ENCODE measurements at places on chromosomes 5 and 9.

- DNase-seq: no peak
Measured at GRCh38 chr5:55851675-55851979, 470 bp downstream of the IL31RA start.

DNA sequence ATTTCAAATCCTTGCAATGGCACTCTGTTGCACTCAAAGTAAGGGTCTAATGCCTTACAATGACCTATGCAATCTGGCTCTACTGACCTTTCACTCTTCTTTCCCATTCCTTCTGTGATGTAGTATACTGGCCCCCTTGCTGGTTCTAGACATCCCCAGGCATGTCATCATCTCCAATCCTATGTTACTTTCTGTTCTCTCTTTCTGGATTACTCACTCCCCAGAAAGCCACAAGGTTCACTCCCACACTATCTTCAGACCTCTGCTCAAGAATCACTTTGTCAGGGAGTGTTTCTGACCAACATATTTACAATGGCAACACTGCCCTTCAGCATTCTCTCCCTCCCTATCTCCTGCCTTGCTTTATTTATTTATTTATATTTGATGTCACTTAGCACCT lies 802.2 kb upstream of the WWC1 start:
- no peak for DNase-seq

- peak; percentile 92 for DNase-seq
Measured at GRCh38 chr9:35907711-35908503, 1.4 kb upstream of the SPAAR start.

GRCh38 chr9:76876098-76876497 lies 29.8 kb downstream of the PRUNE2 start:
- peak; percentile 71 for DNase-seq

GRCh38 chr5:103891151-103891550 lies 328.6 kb upstream of the NUDT12 start:
- no peak for DNase-seq

DNA sequence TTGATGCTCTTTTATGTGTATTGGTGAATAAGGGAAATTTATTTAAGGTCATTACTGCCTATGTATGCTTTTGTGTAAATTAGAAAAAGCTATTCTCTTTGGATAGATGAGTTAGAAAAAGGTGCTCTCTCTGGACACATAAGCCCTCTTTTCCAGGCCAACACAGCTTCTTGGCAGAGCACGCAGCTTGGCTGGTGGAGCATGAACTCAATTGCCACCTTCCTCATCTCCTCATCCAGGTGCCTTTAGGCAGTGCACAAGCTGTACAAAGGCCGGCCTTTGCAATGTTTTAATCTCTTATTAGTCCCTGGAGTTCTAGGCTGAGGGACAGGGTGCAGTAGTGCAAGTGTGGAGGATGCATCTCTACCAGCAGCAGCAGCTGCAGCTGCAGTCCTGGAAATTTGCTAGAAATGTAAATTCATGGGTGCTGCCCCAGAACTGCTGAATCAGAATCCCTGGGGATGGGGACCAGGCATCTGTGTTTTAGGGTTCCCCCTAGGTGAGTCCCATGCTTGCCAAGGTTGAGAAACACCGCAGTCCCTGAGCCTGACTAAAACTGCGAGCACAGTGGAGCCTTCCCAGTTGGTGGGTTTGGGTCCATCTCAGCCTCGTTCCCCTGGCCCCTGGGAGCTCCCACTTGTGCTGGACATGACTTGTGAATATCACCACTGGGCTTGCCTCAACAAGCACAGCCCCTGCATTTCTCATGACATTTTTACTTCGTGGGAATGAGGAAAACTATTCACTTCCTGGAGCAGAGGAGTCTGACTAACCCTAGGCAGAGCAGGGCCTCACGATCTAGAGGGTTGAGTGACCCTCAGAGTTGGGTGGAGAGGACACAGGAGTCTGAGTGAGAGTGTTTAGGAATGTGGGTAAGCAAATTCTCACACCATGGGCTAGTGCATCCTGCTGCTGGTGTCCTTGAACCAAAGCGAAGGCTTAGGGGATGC lies 272.3 kb downstream of the ZSWIM6 start:
- no peak for DNase-seq

DNA sequence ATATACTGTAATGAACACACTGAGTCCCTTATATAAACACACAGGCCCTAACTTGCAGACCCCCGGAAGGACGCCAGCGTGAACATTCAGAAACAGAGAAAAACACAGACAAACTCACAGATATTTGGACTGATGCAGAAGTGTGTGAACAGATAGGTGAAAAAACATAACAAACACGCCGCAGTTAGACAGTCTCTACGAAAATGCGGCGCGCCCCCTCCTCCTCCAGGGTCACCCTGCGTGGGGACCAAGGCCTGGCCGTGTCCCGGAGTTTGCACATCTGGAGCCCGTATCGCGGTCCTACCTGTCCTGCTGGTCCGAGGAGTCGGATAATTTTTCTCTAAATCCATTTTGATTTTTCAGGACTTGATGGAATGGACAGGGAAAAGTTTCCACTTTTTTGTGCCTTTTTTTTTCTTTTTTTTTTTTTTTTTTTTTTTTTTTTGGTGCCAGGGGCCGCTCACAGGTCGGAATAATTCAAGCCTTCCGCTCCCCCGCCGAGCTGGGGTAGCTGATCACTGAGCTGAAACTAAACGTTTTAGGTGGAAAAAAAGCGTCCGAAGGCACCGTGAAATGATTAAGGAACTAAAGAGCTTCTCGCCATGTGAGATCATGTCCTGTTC lies at the start of gene PAX5:
PAX5 (minus strand) TSS at position 587 of the 623 bp plus-strand sequence; CDS start at position 350, 237 bp downstream.
- DNase-seq: no peak

DNA sequence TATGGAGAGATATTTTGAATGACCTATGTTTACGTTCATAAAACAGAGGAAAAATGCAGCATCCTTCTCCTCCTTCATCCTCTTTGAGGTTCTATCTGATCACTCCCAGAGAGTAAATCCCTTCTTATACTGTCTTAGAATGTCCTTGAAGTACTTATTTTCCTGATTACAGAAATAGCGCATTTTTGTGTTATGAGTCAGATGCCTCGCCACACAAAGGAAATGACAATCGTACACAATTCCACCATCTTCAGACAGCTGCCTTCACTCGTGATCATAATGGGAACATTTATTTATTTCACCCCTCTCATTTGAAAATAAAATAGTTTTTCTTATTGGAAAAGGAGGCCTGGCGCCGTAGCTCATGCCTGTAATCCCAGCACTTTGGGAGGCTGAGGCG lies 2.4 kb upstream of the GLT6D1 start:
- DNase-seq: no peak

All from fibroblast of gingiva (primary cell).